ENCODE measurements at places on chromosomes 2 and 18. TPM values are rescaled to one million over a fixed set of nuclear protein-coding genes. Genes with fewer than 3 reads are reported as not detected.

The ST6GAL2 gene
- 0.09 TPM for total RNA-seq

The WIPF1 gene
- total RNA-seq: 20.5 TPM

The ZNF396 gene
- total RNA-seq: 2.0 TPM

The CD8B2 gene
- total RNA-seq: not detected

The PFN4 gene
- total RNA-seq: 1.7 TPM

The ERCC3 gene
- 35.4 TPM for total RNA-seq

The CBLN2 gene
- 0.33 TPM for total RNA-seq

Data from fibroblast of the aortic adventitia (primary cell).